ENCODE measurements at places on chromosomes 4 and X. TPM values are rescaled to one million over a fixed set of nuclear protein-coding genes. Genes with fewer than 3 reads are reported as not detected.

Gene PRICKLE3
- 17.1 TPM for total RNA-seq

Gene ZBED1
- 25.3 TPM for total RNA-seq

DNA sequence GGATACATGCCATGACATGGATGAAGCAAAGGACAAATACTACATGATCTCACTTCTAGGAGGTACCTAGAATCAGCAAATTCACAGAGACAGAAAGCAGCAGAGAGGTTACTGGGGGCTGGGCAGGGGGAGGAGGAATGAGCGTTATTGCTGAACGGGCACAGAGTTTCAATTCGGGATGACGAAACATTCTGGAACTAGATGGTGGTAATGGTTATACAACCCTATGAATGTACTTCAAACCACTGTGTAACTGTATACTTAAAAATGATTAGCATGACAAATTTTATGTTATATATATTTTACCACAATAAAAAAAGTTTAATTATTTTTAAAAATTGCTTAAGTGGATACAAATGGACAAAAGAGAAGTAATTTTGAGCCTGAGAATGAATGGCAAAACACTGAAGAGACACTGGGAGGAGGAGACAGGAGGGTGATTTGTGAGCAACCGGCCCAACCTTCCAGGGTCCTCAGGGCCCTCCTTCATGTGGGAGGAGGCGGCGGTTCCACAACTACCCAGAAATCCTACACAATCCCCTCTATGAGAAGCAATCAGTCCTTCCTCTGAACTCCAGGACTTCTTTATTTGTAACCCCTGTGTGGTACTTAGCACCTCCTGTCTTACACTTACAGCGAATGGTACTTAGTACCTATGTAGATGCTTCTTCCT, 14.1 kb downstream of the ACSL1 start:
- no peak for DNase-seq

DNA sequence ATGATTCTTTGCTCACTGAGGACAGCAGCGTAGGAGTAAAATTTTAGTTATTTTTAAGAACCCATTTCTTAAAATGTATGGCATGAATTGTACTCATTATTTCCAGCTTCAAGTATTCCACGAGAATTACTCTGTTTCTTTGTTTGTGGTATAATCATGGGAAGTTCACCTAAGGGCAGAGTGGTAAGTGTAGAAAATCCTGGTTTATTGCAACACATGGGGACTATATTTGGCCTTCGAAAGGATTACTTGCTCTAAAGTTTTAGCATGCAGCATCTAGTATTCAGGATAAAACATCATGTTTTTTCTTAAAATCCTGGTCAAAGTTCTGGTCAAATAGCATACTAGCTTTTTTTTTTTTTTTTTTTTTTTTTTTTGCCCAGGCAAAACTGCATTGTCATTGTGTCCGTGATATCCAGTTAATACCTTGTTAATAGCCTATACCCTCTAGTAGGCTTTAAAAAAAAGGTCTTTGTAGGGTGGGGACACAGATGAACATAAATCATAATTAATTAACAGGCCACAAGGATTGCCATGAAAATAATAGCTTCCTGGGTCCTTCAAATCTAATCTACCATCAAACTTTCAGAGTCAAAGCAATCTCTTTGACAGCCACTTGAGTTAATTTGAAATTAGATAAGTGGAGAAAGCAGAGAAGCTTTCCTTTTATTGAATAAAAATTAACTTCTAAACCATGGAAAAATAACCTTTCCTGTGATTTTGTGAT, 44.6 kb upstream of the VEGFC start:
- no peak for DNase-seq

- peak; percentile 55 for DNase-seq
These were observed 145.5 kb downstream of the ANXA5 start for GRCh38 chr4:121551271-121551670.

DNA sequence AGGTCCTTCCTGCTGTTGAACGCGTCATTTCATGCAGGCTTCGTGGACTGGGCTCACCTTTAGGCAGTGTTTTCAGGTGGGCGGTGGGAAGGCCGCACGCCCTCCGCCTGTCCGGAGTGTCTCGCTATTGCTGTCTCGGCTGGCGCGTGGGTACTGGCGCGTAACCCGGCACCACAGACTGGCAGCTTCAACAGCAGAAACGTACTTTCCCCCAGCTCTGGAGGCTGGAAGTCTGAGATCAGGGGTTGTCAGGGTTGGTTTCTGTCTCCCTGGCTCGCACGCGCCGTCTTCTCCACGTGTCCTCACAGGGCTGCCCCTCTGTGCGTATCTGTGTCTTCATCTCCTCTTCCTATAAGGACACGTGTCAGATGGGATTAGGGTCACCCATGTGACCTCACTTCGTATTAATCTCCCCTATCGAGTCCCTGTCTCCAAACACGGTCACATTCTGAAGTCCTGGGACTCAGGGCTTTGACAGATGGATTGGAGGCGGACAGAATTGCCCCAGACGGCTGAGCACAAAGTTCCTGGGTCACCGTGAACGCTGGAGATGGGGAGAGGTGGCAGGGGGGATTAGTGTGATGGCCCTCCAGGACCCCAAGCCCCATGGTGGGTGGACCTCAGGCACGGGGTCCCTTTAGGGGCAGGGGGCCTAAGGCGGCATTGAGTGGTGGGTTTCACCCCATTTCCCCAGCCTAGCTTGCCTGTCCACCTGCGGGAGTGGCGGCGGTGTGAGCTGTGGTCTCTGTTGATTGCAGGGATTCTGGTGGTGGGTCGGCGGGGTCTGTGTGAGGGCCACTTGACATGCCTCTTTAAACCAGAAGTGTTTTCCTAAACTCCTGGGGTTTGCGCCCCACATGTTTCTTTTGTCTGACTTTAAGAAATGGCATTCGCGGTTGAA, 83.4 kb upstream of the LRPAP1 start:
- DNase-seq, result no peak

DNA sequence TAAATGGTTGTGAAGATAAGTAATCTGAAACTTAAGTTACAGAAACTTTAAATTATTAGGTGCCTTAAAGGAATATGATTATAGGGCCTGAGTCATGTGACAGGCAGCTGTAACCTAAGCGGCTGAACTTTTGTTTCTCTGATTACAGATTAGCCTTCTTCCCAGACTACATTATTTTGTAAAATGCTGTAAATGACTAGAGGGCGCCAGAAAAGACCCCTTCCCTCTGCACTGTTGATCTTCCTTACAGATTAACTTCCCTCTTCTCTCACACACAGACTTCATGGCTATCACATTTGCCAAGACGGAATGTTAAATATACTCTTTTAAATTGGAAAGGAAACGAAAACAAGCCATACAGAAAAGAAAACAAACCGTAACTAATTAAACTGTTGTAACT, 96.6 kb downstream of the EVC2 start:
- no peak for DNase-seq

- no peak for DNase-seq
These were observed 112.1 kb upstream of the NAP1L5 start for GRCh38 chr4:88809576-88810219.
